ENCODE measurements at places on chromosomes 4 and X.

GRCh38 chr4:6279582-6280289 is 10.1 kb downstream of the WFS1 start:
- DNase-seq, result no peak

GRCh38 chrX:153921511-153922446 is 4.3 kb downstream of the ARHGAP4 start:
- DNase-seq, result peak; percentile 61

DNA sequence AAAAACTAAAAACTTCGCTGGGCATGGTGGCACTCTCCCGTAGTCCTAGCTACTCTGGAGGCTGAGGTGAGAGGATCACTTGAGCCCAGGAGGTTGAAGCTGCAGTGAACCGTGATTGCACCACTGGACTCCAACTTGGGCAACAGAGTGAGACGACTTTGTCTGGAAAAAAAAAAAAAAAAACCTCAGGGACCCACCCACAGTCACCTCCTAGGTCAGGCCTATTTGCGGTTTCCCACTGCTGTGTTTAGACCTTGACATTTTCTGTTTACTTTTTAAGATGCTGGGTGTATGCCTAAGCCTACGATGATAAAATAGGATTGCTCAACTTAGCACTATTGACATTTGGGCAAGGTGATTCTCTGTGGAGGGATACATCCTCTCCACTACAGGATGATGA is 197.4 kb upstream of the TBL1X start:
- no peak for DNase-seq

DNA sequence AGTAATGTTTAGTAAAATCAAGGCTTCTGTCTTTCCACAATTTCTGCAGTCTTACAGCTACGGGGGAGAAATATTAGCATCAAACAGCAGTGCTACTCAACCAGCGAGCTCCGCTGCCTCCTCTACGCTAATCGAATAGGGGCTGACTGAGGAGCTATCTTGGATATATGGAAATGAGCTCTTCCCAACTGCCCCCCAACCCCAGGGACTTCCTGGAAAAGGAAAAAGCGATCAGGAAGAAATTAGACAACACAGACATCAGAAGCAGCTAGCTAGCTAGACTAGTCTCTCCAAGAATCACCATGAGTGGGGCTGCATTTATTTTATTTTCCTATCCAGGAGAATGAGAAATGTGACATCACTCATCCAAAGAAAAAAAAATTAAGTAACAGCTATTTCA is 7.6 kb downstream of the NKX6-1 start:
- peak; percentile 27 for DNase-seq

- no peak for DNase-seq
Observed at GRCh38 chrX:111254896-111255693, 15.2 kb downstream of the CAPN6 start.

GRCh38 chrX:84258708-84259107 is 70.7 kb upstream of the RPS6KA6 start:
- no peak for DNase-seq

DNA sequence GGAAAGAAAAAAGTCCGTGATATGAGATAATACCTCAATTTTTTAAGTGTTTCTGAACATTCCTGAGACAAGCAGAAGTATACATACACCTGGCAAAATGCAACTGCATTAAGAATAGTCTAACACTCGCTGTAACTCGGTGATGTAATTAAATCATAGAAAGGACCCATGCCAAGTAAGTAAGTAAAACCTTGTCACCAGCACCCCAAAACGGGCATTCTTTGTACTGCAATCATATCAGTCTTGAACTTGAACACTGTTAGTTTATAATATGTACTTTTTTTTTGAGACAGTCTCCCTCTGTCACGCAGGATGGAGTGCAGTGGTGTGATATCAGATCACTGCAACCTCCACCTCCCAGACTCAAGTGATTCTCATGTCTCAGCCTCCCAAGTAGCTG is 47.4 kb downstream of the SMIM14 start:
- DNase-seq, result peak; percentile 34

GRCh38 chr4:138835832-138836533 is 179.6 kb upstream of the NOCT start:
- peak; percentile 56 for DNase-seq

GRCh38 chr4:76987153-76987591 is 37.6 kb downstream of the SEPTIN11 start:
- no peak for DNase-seq

DNA sequence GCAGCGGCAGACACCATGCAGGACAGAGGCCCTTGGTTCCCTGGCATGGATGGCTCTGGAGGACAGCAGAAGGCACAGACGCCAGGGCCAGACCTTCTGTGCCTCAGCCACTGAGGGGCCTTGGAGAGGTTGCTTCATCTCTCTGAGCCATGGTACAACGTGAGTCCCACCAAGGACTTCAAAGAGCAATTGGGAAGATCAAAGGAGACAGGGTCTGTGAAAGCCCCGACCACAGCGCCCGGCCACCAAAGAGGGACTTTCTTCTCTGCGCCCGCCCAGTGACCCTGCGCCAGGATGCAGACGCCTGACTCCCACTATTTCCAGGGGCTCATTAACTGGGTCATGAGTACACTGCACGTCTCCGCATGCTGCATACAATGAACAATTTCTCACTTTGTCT is 174.0 kb downstream of the AFAP1 start:
- no peak for DNase-seq

DNA sequence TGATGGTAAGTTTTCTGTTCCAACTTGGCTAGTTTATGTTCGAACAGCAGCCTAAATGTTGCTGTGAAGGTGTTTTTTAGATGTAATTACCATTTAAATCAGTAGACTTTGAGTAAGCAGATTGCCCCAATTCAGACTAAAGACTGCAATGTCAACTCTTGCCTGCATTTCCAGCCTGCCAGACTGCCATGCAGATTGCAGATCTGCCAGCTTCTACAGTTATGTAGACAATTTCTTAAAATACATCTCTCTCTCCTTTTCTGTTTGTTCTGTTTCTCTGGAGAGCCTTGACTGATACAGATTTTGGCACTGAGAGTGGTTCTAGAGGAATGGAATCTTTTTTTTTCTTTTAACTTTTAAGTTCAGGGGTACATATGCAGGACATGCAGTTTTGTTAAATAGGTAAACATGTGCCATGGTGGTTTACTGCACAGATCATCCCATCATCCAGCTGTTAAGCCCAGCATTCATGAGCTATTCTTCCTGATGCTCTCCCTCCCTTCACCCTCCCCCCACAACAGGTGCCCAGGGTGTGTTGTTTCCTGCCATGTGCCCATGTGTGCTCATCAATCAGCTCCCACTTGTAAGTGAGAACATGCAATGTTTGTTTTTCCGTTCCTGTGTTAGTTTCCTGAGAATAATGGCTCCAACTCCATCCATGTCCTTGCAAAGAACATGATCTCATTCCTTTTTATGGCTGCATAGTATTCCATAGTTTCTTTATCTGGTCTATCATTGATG is 227.8 kb downstream of the CPE start:
- no peak for DNase-seq

DNA sequence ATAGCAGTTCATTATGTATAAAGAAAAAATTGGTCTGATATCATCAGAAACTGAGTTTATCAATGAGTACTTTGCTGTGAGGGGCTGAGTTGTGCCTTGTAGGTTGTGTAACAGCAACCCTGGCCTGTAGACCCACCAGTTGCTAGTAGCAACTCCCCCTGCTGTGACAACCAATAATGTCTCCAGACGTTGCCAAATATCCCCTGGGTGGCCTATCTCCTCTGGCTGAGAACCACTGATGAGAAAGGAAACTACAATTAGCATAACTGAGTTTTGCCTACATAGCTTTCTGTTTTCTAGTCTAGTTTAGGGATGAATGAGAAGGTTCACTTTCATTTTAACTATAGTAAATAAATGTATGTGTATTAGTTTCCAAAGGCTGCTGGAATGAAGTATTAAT is 234.1 kb downstream of the CPE start:
- DNase-seq, result no peak

DNA sequence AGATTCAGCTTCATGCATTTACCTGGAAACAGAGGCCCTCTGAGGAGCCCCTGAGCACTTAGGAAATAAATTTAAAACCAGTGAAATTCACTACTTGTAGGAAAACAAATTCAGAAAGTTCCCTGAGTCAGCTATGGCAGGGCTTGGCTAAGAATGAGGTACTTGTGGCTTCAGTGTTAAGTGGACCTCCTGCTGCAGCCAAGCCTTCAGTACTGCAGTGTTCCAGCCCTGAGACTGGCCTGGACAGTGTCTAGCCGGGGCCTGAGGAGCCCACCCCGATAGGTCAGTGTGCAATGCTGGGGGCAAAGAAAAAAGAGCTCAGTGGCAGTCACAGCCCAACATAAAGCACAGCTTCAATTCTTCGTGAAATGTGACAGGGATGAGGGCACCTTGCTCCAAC is 41.9 kb downstream of the F11 start:
- DNase-seq, result no peak

- DNase-seq, result no peak
Observed at GRCh38 chr4:153799694-153800074, 10.8 kb upstream of the SFRP2 start.

DNA sequence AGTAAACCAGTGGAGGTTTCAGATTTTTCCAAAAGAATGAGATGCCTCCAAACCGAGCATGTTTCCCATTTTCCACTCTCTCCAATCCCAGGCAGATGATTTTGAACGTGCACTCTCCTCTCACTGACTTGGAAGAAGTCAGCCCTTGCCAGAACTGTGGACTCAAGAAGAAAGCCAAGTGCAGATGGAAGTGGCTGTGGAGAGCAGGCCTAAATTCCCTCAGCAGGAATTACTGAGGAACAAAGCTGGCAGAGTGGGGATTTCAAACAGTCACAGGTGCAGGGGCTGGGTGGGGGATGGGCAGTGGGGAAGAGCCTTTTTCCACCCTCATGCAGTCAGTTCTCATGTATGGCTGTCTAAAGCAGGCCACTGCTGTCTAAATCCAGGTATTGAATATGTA is 83.5 kb upstream of the PLAC1 start:
- no peak for DNase-seq

- peak; percentile 79 for DNase-seq
Observed at GRCh38 chr4:127400731-127401346, 231.9 kb upstream of the INTU start.

DNA sequence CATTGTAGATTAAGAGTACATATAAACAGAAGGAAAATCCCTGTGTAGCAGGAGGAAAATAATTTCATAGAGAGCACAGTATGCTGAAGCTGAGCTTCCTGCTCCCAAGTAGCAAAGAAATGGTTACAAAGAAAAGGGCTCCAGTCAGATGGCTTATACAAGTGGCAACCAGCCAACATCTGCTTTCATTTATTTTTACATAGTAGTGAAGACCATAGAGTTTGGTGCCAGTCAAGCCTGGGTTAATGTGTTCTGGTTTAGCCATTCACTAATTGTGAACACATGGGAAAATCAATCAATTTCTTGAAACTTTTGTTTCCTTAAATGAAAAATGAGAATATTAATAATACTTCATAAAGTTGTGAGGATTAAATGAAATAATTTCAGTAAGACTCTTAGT is 111.3 kb upstream of the ELOVL6 start:
- DNase-seq, result peak; percentile 33

DNA sequence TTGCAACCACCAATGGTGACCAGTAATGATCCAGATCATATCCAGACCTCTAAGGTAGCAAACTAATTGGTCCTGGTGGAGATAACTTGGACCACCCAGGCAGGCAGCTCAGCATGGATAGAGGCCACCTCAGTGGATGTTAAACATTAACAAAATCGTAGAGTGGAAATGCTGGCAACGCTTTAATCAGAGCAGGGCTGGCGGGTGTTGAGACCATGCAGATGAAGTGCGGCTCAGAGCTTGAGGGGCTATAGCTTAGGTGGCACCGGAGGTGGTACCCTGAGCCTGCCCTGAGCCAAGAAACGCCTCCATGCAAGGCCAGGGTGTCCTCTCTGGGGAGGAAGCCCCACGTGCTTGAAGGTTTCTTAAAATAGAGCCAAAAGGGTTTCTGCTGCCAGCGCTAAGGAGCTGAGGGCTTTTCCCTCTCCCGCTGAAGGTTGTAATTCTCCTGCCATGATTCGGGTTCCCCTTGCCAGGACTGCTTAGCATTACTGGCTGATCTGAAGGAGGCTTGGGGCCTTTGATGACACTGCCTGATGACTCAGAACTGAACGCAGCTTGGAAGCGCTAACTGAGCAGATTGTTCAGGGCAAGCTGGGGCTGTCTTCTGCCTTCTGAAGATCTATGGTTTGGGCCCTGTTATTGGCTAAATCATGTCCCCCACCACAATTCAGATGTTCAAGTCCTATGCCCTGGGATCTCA is 177.8 kb upstream of the ATP6AP2 start:
- DNase-seq, result no peak

DNA sequence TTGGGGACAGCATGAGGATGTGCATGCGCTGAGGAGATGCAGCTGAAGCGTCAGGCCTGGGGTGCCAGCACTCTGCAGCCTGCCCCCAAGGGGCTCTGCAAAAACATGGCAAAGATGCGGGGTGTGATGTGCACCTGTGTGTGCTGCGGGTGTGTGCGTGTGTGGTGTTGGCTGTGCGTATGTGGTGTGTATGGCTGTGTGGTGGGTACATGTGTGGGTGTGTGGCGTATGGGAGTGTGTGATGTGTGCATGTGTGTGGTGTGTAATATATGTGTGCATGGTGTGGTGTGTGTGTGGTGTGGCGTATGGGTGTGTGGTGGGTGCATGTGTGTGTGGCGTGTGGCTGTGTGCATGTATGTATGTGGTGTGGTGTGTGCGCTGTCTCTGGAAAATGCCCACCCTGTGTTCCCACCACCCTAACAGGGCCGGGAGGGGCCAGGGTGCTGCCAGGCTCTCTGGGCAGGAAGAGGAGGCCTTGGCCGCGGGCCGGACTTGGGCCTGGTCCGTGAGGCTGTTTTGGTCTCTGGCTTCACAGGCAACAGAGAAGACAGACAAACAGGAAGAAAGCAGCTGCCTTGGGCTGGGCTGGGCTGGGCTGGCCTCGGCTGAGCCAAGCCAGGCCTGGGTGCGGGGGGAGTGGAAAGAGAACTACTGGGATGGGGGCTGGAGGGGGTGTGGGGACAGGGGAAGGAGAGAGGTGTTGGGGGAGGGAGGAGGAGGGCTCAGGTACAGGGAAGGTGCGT is 1.1 kb upstream of the AVPR2 start:
- DNase-seq, result no peak

GRCh38 chrX:66036231-66036630 is 3.6 kb downstream of the VSIG4 start:
- DNase-seq, result no peak

- DNase-seq, result no peak
Observed at GRCh38 chr4:152536545-152537182, 772 bp upstream of the FBXW7 start.

- DNase-seq, result no peak
Observed at GRCh38 chr4:152510349-152511147, 25.3 kb downstream of the FBXW7 start.

DNA sequence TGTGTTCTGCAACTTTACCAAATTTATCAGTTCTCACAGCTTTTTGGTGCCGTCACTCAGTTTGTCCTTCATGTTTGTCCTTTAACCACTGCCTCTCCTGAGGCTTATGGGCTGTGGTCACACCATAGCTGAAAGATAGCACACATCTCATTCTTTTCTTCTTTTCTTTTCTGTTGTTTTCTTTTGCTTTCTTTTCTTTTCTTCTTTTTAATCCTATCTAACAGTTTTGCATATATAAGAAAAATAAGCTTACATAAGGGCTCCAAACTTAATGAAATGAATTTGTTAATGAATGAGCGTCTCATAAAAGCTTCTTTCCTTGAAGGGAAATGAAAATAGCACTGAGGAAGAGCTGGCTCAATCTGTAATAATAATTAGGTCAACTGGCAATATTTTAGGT is 1061.2 kb downstream of the PCDH18 start:
- DNase-seq, result no peak

- no peak for DNase-seq
Observed at GRCh38 chrX:39580043-39580442, 517.7 kb downstream of the BCOR start.

Data from BE2C (cell line).